ENCODE measurements at places on chromosomes 3 and 15.

DNA sequence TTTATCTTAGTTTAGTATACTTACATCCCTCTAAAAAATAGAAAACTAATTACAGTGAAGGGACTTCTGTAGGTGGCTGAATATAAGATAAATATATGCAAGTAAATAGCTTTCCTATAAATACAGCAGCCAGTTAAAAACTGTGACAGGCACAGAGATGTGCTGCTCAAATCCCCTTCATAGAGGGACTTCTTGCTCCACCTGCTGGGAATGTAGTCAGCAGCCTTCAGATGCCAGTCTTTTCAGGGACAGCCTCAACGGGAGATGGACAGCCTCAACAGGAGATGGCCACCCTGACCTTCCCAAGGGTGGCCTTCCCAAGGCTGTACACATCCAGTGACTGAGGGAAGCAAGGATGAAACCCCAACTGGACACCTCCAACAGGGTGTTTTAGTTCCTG, 15.7 kb upstream of the PRR23E start:
- no peak for DNase-seq

DNA sequence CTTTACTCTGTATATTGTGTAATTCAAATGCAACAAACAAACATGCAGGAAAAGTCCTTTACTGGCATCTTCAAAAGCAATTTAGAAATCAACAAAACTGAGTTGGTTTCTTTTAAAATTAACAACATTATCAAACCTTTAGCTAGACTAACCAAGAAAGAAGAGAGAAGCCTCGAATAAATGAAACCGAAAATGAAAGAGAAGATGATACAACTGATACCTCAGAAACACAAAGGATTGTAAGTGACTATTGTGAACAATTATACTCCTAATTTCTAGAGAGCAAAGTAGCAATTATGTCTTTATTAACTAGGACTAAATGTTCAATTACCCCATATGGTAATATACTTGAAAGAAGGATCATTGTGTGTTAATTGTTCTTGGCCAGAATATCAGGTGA, 49.2 kb upstream of the P3H2 start:
- no peak for DNase-seq

- no peak for DNase-seq
Measured at GRCh38 chr15:60346077-60346476, 51.7 kb downstream of the ANXA2 start.

DNA sequence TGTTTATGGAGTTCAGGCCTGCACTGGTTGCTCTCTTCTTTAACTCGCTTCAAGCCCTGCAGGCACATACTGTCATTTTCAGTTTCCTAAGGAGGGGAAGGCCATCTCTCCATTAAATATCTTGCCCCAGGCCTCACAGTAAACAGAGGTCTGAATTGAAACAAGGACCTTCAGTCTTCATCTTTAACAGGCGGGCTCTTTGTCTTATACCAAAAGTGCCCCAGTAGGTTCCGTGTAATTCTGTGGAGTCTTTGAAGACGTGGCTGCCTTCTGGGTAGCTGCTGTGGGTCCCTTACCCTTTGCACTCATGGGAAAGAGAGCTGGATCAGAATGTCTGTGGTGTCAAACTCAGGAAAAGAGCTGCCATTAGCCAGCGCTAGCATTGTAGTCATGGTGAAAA, 161.2 kb downstream of the APBA2 start:
- DNase-seq: no peak

DNA sequence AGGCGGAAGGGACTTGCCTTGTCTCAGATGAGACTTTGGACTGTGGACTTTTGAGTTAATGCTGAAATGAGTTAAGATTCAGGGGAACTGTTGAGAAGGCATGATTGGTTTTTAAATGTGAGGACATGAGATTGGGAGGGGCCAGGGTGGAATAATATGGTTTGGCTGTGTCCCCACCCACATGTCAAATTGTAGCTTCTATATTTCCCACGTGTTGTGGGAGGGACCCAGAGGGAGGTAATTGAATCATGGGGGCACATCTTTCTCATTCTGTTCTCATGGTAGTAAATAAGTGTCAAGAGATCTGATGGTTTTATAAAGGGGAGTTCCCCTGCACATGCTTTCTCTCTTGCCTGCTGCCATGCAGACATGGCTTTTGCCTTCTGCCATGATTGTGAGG, 89.2 kb downstream of the CGGBP1 start:
- DNase-seq: no peak

DNA sequence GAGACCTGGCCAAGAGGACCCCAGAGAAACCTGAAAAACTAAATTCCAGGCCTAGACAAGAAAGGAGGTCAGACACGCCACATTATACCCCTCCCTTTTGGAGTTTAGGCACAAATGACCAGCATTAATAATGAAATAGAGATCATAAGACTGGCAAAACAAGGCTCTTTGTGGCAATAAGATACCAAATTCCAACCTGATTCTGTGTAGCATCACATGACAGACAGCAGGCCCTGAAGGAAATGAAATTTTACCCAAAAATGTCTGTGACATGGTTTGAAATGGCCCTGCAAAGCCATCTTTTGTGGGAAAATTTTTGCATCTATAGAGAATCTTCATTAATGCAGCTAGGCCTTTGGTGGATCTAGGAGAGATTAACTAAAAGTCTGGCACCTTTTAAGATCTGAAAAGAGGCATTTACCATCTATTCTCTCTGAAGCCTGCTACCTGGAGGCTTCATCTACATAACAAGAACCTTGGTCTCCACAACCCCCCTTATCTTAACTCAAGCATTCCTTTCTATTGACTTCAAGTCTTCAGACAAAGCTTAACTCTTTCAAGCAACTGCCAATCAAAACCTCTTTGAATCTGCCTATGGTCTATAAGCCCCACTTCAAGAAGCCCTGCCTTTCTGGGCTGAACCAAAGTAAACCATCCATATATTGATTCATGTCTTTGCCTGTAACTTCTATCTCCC, 8.0 kb downstream of the FAM174B start:
- no peak for DNase-seq

- no peak for DNase-seq
Measured at GRCh38 chr3:64459711-64460110, 228.1 kb downstream of the ADAMTS9 start.

- no peak for DNase-seq
Measured at GRCh38 chr3:152733584-152734119, 101.3 kb upstream of the P2RY1 start.
